AG08395 (cell line): ENCODE measurements at places on chromosomes 5 and 9.
A peak's percentile ranks its signal among the peaks of the same experiment; 100 is the strongest.

DNA sequence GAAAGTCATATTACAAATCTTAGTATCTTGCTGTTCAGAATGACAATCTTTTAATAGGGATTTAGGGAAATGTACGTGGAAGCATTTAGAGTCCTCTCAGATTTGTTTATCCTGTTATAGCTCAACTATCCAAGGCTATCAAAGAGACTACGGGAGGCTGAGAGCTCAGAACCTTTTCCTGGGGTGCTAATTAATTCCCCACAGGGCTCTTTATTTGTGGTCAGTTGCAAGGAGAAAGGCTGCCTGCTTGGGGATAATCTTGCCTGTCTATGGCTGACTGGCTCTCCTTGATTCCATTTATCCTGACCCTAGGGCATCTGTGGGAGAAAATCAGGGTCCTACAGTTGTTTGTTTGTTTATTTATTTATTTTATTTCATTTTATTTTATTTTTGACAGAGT, 28.0 kb upstream of the RPS23 start:
- DNase-seq, result no peak

GRCh38 chr5:143594902-143595818, 191.7 kb upstream of the NR3C1 start:
- DNase-seq, result peak; percentile 28

DNA sequence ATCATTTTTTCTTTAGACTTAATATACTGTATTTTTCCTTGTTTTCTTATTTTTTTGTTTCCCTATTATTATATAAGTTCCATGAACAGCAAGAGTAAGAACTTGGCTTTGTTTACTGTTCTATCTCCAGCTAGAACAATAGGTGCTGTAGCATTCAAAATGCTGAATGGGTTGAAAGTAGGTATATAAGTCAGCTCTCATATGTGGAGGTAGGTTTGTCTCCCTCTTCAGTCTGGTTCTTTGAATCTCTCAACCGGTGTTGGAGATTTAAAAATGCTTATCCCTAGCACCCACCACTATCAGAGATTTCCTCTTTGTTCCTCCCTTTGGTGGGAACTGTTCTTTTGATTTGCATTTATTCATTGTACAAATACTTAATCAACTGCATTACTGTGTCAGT, 87.5 kb upstream of the FSD1L start:
- DNase-seq, result no peak

GRCh38 chr9:126435105-126435504, 108.5 kb downstream of the MVB12B start:
- no peak for DNase-seq

DNA sequence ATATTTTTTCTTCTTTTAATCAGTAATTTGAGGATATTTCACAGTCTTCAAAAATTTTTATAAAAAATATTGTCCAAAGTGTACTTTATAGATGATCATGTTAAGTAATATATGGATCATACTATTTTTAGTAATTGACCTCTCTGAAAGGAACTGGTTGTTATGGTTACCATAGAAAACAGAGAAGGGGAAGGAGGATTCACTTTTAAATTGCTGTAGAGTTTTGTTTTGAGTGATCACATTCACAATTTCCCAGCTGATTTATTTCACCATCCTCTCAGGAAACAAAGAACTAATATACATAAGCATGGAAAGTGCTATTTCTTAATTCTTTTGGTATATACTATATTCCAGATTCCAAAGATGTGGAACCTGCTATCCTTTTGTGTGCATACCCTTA, 56.5 kb upstream of the NREP start:
- no peak for DNase-seq

DNA sequence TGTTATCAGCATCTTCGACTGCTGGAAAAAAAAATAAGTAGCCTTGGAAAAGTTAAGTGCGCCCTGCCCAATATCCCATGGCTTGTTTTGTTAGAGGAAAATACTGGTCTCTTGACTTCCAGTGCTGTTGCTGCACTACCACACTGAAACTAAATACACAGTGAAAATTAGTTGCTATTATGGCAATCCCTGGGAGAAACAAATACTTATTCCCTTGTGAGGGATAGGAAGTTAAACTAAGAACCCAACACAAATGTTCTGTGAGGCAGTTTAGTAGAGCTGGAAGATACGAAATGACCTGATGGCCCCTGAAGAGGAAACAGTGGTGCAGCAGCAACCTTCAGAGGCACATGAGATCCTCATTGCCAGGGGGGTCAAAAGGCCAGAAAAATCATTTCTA, 164.0 kb downstream of the ARL15 start:
- DNase-seq, result no peak

- no peak for DNase-seq
These were observed 440.0 kb downstream of the ENC1 start for GRCh38 chr5:74200560-74200959.

DNA sequence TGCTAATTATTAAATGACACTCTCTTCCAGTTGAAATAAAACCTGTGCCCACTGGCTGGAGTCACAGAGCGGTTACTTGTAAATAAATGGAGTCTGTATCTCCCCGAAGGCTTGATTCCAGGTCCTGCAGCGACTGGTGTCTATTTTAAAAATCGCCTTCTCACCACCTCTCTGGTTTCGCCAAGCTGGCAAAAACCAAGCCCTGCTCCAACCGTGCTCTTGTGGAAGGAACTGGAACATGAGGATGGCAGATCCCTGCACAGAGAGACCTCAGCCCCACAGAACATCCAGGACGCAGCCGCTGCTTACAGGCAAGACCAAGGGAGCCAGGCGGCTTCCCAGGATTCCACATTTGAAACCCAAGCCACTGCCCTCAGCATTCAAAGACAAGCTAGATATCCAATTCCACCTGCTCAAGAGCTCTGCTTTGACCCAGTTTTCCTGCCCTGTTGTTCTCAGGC, 15.0 kb downstream of the SEMA4D start:
- DNase-seq, result no peak

DNA sequence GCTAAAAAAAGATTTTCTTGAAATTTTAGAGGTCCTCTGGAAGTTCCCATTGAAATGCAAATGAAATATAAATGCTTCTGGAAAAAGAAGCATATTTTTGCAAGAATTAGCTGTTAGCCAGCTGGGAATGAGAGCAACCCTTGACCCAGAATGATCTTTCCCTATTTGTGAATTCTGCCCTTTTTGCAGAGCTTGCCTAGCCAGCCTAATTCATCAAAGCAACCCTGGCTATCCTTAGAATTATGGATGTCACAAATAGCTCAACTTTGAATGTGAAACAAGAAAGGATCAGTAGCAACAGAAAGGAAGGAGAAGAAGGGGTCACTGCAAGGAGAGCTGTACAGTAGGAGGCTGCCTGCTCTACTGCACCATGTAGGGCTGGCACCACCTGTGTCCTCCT, 345.9 kb downstream of the EFNA5 start:
- DNase-seq, result no peak

DNA sequence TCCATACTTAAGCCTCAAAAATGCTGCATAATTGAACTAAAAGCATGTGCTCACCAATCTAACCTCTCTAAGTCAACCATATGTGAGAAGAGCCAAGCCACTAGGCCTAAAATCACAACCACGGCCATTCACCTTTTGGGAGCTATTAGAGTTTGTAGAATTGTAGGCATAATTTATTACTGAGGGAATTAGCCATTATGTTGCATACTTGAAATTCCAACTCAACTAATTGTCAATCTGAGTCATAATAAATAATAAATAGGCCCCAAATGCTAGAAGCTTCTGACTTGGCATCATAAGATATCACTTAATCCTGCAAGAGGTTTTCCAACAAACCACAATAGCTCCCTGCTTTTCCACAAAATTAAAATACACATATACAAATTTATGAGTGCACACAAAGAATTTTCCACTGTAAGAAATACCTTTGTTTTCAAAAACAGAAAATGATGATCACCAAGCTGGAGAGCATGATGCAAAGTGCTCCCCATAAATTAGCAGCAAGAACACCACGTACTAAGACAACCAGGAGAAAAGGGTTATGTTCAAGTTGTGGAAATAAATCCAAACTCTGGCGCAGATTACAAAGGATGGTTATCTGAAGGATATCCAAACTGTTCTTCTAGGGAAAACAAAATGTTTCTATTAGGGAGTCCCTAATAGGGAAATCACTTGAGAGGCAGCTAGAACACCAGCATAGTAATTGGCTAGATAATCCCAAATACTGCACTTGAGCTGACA, 250.0 kb upstream of the SLC30A5 start:
- DNase-seq, result no peak

DNA sequence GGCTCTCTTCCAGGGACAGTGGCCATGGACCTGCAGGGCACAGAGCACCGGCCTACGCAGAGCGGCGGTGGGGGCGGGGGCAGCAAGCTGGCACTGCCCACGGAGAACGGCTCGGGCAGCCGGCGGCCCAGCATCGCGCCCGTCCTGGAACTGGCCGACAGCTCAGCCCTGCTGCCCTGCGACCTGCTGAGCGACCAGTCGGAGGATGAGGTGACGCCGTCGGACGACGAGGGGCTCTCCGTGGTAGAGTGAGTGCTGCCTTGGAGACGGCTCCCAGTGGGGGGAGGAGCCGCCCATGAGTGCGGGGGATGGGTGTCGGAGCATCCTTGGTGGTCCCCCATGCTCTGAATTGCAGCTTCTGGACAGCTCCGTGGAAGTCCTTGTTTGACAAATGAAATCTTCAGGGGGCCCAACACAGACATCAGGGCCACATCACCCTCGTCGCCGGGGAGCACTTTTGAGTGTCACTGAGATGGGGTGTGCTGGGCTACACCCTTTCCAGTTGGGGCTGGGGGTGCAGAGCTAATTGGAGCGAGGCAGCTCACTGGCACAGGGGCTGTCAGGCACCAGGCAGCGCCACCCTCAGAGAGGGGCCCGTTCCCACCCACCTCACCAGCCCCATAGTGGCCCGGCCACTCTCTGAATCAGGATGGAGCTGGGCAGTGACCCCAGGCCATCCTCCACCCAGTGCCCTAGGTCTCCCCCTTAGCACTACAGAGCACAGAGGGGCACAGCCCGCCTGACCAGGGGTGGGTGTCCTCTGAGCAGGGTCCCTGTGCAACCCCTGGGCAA, 70.9 kb downstream of the KCNT1 start:
- DNase-seq, result no peak

DNA sequence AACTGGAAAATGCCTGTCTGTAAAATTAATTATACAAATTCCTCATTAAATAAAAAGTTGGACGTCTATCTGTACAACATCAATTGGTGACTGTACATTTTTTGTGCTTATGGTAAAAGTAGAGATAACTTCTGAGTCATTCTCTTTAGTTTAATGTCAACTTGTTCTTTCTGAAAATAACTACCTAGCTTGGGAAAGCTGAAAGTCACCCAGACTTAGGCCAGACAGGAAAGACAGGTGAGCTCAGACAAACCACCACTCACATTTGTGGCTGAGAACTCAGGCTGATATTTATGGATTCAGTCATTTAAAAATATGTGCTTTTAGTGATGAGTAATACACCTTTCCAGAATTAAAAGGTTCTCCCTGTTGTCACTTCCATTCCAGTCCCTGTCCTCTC, 31.9 kb upstream of the ENTREP1 start:
- no peak for DNase-seq
